Heart left ventricle (tissue), 16 donors: ENCODE measurements at places on chromosomes 6 and 20. TPM values are rescaled to one million over a fixed set of nuclear protein-coding genes. Genes with fewer than 3 reads are reported as not detected.

Gene EBF4
- polyA plus RNA-seq, result 2.9 TPM

Gene UBE2C
- not detected for polyA plus RNA-seq

Gene FAM217A
- polyA plus RNA-seq, result not detected

Gene XKR7
- polyA plus RNA-seq, result not detected

Gene MEP1A
- not detected for polyA plus RNA-seq

Gene EYA2
- 0.30 TPM for polyA plus RNA-seq

Gene WFDC10B
- not detected for polyA plus RNA-seq

Gene SPEF1
- polyA plus RNA-seq, result 0.11 TPM

Gene HLA-DPA1
- polyA plus RNA-seq, result 18.2 TPM

Gene ID4
- polyA plus RNA-seq, result 3.7 TPM

- no peak for DNase-seq
Measured at GRCh38 chr20:21826976-21827375, 121.5 kb downstream of the PAX1 start.

GRCh38 chr6:44837255-44837654 lies 449.7 kb downstream of the CDC5L start:
- no peak for DNase-seq

GRCh38 chr6:22069306-22069800 lies 227.5 kb downstream of the PRL start:
- DNase-seq, result no peak

DNA sequence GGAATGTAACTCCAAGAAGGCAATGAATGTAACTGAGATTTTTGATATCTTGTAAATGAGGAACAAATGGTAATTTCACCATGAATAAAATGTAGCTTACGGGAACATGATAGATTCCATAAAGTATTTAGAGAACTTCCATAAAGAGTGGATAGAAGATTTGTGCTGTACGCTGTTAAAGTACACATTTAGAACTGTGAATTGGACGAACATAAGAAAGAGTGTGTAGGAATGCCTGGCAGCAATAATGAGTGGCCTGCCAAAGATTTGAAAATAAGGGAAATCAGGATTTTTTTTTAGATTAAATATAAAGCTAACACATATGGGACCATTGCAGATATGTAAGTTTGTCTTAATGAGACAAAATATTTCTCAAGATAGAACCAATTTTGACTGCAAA lies 1153.3 kb upstream of the EYS start:
- DNase-seq, result no peak

DNA sequence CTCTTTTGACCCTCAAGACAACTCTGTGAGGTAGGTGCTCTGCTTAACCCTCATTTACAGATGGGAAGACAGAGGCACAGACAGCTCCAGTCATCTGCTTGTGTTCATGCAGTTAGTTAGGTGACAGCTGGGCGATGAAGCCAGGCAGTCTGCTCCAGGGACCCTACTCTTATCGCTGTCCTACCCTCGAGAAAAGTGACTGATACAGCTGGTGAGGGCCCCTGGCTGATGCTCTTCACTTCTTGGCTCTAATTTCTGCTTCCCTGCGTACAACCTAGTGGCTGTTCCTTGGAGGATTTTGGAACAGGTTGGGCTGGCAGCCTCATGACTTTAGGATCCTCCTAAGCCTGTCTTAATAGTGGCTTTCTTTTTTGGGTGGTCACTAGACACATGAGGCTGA lies 9.1 kb upstream of the TJAP1 start:
- no peak for DNase-seq

DNA sequence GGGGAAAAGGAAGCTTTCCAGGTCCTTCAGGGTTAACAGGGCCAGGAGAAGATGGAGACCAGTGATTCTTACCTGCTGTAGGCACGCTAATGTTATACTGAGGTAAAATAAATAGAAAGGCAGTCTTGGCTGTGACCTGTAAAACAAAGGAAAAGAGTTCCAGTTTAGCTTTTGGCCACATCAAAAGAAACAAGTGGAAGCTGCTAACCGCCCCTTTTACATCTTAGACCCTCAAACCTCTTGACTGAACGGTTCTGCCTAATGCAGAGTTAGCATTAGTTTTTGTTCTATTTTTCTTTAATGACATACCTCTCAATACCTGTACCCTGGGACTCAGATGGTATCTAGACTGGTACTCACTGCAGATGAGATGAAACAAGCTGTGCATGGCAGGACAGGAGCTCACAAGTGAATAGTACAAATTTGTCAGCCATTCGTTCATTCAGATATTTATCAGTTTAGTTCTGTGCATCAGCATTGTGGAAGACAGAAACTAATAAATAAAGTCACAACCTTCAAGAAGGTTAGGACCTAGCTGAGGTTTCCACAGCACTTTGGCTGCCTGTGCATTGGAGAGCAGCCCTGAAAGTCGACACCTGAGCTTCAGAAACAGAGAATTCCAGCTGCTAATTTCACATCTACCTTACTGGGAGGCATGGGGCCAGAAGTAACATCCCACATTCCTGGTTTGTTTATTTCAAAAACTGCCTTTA lies 41.0 kb downstream of the TRAM2 start:
- DNase-seq, result no peak

- DNase-seq, result no peak
Measured at GRCh38 chr6:168585441-168585840, 144.5 kb downstream of the SMOC2 start.

DNA sequence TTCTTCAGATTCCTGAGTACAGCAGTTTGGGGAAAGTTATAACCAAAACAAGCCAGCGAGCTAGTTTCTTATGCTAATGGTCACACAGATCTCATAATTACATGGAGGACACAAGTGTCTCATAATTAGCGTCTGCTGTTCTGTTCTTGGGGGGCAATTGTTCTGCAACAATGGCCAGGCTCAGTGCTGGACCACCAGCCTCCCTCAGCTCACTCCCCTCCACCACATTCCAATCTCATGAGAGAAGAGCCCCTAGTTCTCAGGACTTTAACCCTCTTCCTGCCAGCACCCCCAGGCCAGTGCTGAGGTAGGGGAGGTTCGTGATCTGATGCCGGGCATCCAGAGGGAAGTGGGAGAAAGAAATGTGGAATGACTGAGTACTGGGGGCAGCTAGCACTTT lies 20.2 kb upstream of the TOX2 start:
- DNase-seq, result no peak

- peak; percentile 28 for DNase-seq
Measured at GRCh38 chr6:110414669-110415068, 706 bp downstream of the DDO start.
